ENCODE measurements at places on chromosomes 13 and 19.

GRCh38 chr13:40002016-40002415, 346.6 kb downstream of the COG6 start:
- DNase-seq = no peak

GRCh38 chr19:29804493-29804892, 7.3 kb upstream of the CCNE1 start:
- DNase-seq = no peak

- no peak for DNase-seq
These were observed 1.0 kb upstream of the CHAMP1 start for GRCh38 chr13:114313061-114313860.

GRCh38 chr13:98751367-98751782, 1.1 kb downstream of the SLC15A1 start:
- DNase-seq = no peak

GRCh38 chr13:43484432-43485225, 302.1 kb downstream of the ENOX1 start:
- DNase-seq = no peak

DNA sequence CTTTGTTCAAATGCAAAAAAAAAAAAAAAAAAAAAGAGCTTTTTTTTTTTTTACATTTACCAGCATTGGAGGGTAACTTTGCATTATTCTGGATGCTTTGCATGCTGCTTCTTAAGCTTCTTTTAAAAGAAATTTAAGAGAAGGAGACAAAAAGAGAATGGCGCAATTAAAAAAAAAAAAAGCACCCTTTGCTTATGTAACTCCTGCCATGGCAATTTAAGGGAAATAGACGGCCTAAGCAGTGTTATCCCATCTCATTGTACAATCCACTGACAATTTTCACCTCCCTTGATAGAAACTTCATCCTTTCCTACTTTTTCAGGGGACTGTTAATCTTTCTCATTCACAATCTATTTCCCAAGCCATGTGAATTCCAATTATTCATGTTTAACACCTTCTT, 129.8 kb downstream of the KCTD12 start:
- no peak for DNase-seq

Data from colonic mucosa (tissue), 4 donors.